ENCODE measurements at places on chromosomes 11 and 22. TPM values are rescaled to one million over a fixed set of nuclear protein-coding genes. Genes with fewer than 3 reads are reported as not detected.

DNA sequence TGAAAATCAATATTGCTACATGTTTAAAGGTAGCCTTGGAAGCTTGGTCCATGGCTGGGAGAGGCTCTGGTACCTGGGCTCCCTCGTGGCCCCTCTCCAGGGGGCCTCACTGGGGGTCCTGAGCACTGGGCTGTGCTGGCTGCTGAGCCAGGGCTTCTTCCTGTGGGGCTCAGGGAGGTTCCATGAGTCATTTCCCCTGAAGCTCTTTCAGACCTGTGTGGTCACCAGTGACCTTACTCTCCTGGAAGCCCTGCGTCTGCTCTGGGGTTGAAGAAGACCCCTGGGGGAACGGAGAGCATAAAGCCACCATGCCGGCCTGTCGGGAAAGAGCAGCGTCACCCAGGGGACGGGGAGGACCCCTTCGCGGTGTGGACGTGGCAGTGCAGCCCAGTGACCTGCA lies 389.0 kb downstream of the TBC1D22A start:
- DNase-seq, result no peak
- H3K36me3 ChIP-seq, result no peaks in the 10 kb centered on the region
- no peak overlapping the region for H3K4me3 ChIP-seq
- no peaks in the 10 kb centered on the region for H3K4me1 ChIP-seq
- no peaks in the 10 kb centered on the region for H3K27me3 ChIP-seq
- no peak overlapping the region for H3K27ac ChIP-seq

Gene OR5J2
- not detected for total RNA-seq

Gene MYOD1
- not detected for total RNA-seq

GRCh38 chr11:65650547-65651338 lies 12.0 kb downstream of the RELA start:
- DNase-seq, result peak; percentile 22
- peaks cover 21% of the 10 kb centered on the region for H3K4me1 ChIP-seq
- H3K27ac ChIP-seq, result peak overlapping the region; percentile 98
- no peak overlapping the region for H3K4me3 ChIP-seq

- no peaks in the 10 kb centered on the region for H3K4me1 ChIP-seq
- no peaks in the 10 kb centered on the region for H3K27me3 ChIP-seq
- DNase-seq, result no peak
- no peak overlapping the region for H3K4me3 ChIP-seq
- H3K36me3 ChIP-seq, result no peaks in the 10 kb centered on the region
Measured at GRCh38 chr22:26700886-26701285, 43.5 kb downstream of the MIAT start.

GRCh38 chr22:20517422-20517821 lies 10.0 kb downstream of the MED15 start:
- H3K4me3 ChIP-seq, result no peak overlapping the region
- no peaks in the 10 kb centered on the region for H3K4me1 ChIP-seq
- H3K36me3 ChIP-seq, result no peaks in the 10 kb centered on the region
- no peak for DNase-seq
- H3K27me3 ChIP-seq, result no peaks in the 10 kb centered on the region
- no peak overlapping the region for H3K27ac ChIP-seq

- no peaks in the 10 kb centered on the region for H3K36me3 ChIP-seq
- H3K4me1 ChIP-seq, result peaks cover 8% of the 10 kb centered on the region
- H3K27me3 ChIP-seq, result no peaks in the 10 kb centered on the region
- H3K27ac ChIP-seq, result peak overlapping the region; percentile 96
Measured at GRCh38 chr11:120336641-120337354, 585 bp downstream of the ARHGEF12 start.

DNA sequence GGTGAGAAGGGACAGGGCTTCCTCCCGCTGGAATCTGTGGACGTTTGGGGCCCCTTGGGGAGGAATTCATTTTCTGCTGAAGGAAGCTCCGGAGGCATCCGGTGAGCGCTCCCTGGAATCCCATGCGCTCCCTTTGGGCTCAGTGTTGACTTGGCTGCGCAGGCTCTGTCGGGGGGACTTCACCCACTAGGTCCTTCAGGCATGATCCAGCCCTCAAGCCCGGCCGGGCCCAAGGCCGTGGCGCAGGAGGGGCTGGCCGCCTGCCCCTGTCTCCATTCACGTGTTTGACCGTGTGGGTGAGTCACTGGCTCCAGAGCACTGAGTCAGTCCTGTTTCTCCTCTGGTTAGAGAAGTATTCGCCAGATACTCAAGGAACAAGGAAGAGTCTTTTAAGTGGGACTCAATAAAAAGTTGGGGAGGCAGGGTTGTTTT lies 1.4 kb downstream of the CTTN start:
- H3K36me3 ChIP-seq, result no peaks in the 10 kb centered on the region
- peak overlapping the region; percentile 64 for H3K27ac ChIP-seq
- peak overlapping the region; percentile 67 for H3K4me3 ChIP-seq
- H3K4me1 ChIP-seq, result no peaks in the 10 kb centered on the region
- H3K27me3 ChIP-seq, result no peaks in the 10 kb centered on the region
- peak; percentile 79 for DNase-seq

- H3K27me3 ChIP-seq, result no peaks in the 10 kb centered on the region
- no peak for DNase-seq
Measured at GRCh38 chr11:123316003-123316402, 114.1 kb upstream of the GRAMD1B start.

DNA sequence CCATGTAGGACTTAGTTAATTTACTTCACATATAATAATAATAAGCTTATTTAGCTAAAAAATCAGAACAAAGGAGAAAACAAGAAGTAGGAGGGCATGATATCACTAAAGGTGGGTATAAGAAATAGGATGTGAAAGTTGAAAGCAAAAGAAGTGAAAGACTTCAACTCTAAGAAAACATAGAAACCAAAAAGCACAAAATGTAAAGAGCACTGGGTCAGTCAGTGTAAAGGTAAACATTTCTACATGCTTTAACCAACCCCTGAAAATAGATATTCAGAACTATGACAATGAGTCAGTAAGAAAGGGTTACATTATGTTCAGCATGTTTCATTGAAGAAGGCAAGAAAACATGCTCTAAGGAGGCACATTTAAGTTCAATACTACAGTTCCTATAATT lies 298.8 kb downstream of the SWAP70 start:
- DNase-seq, result no peak
- no peaks in the 10 kb centered on the region for H3K36me3 ChIP-seq
- H3K27ac ChIP-seq, result no peak overlapping the region
- no peaks in the 10 kb centered on the region for H3K4me1 ChIP-seq

- no peaks in the 10 kb centered on the region for H3K4me1 ChIP-seq
- no peak for DNase-seq
- H3K27me3 ChIP-seq, result no peaks in the 10 kb centered on the region
- no peak overlapping the region for H3K27ac ChIP-seq
Measured at GRCh38 chr11:123640029-123640428, 14.4 kb downstream of the SCN3B start.

Gene OR8A1
- total RNA-seq, result not detected

- H3K27ac ChIP-seq, result no peak overlapping the region
- H3K4me3 ChIP-seq, result no peak overlapping the region
- DNase-seq, result no peak
- no peaks in the 10 kb centered on the region for H3K4me1 ChIP-seq
- H3K36me3 ChIP-seq, result no peaks in the 10 kb centered on the region
Measured at GRCh38 chr11:117299351-117300282, 8.5 kb downstream of the BACE1-AS start.

Gene MSANTD2
- total RNA-seq, result 7.0 TPM

DNA sequence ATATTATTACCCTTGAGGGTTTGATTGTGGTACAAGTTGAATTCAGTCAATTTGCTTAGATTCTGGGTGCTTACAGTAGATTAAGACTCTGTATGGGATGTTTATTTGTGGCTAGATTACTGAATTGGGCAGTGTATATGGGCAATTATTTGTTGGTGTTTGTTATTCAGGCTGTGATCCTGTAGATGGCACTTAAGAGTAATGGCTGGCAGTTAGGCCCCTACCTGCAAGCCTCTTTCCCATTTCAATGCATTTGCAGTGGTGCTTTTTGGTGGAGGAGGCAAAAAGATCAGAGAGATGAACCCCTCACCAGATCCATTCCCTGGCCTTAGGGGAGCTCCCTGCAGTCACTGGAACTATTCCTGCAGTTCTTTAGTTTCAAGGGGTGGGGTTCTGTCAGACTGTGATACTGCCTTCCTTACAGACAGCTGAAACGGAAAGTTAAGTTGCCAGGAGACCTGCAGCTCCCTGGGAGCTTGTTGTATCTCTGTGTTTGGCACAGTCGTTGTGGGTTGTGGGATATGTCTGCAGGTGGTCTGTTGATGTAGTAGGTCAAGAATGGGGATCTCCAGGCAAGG lies 199.5 kb downstream of the AASDHPPT start:
- DNase-seq, result no peak
- no peak overlapping the region for H3K27ac ChIP-seq
- no peaks in the 10 kb centered on the region for H3K27me3 ChIP-seq
- H3K36me3 ChIP-seq, result no peaks in the 10 kb centered on the region

- peaks cover 2% of the 10 kb centered on the region for H3K4me1 ChIP-seq
- H3K36me3 ChIP-seq, result no peaks in the 10 kb centered on the region
- peak; percentile 88 for DNase-seq
- H3K27ac ChIP-seq, result peak overlapping the region; percentile 41
Measured at GRCh38 chr11:64842851-64843685, 1.4 kb downstream of the CDC42BPG start.

- no peak for DNase-seq
- no peaks in the 10 kb centered on the region for H3K36me3 ChIP-seq
- H3K27ac ChIP-seq, result no peak overlapping the region
- no peaks in the 10 kb centered on the region for H3K4me1 ChIP-seq
- H3K4me3 ChIP-seq, result no peak overlapping the region
Measured at GRCh38 chr11:106702805-106703204, 315.5 kb downstream of the GUCY1A2 start.

DNA sequence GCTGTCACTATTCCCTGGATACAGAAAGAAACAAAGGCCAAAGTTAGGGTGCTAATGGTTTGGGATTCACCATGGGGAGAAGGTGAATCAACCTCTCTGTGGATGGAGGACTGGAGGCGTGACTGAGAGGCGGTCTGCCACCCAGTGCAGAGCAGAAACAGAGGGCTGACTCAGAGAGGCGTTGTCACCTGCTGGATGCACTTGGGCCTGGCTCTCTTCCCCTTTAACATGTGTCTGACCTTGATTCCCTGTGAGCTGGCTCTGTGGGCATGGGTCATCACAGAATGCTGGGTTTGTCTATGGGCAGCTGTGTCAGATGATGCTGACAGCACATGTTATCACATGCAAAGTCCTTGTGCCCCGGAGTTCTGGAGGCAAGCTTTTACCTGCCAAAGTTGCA lies 75.9 kb downstream of the LDLRAD3 start:
- H3K4me1 ChIP-seq, result no peaks in the 10 kb centered on the region
- H3K4me3 ChIP-seq, result no peak overlapping the region
- no peak overlapping the region for H3K27ac ChIP-seq
- no peak for DNase-seq
- no peaks in the 10 kb centered on the region for H3K27me3 ChIP-seq

DNA sequence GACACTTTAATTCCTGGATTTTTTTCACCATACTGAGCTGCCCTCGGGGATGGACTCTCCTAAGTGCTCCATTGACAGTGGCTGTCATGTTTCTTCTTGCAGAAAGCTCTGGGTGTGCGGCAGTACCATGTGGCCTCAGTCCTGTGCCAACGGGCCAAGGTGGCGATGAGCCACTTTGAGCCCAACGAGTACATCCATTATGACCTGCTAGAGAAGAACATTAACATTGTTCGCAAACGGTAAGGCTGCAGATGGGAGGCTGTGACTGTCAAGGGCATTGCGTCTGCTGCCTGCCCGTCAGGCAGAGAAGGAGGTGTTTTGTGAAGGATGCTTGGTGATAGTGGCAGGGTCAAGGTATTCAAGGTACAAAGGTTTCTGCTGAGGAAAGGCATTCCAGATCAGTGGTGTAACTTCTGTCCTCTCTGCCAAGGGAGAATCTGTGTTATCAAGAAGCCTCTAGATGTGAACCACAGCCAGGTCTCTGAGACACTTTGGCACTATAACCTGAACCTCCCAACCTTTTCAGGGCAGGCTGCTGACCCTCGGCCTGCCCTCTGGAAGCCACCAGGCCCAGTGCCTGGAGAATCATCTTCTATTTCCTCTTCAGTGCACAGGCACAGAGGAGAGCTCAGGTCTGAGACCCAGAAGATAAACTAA lies 30.8 kb downstream of the ACO2 start:
- no peak overlapping the region for H3K27ac ChIP-seq
- no peaks in the 10 kb centered on the region for H3K4me1 ChIP-seq
- no peak for DNase-seq
- no peaks in the 10 kb centered on the region for H3K36me3 ChIP-seq
